ENCODE measurements at places on chromosomes 3 and 15. TPM values are rescaled to one million over a fixed set of nuclear protein-coding genes. Genes with fewer than 3 reads are reported as not detected.

Gene AP3B2
- not detected for total RNA-seq

Gene PCNP
- total RNA-seq, result 60.6 TPM

Gene ASB14
- total RNA-seq, result not detected

Gene ISLR
- not detected for total RNA-seq

Gene SCAMP5
- total RNA-seq, result 3.6 TPM

Gene CNOT10
- total RNA-seq, result 15.2 TPM

Gene GRM2
- total RNA-seq, result not detected

Gene HOMER2
- total RNA-seq, result not detected

Gene PDZRN3
- not detected for total RNA-seq

Gene TBL1XR1
- total RNA-seq, result 54.8 TPM

Gene RBP2
- not detected for total RNA-seq

Gene POU1F1
- total RNA-seq, result not detected

Gene TLR9
- not detected for total RNA-seq

Gene MUC4
- not detected for total RNA-seq

Gene ZNF662
- 1.1 TPM for total RNA-seq

Gene GOLGA6B
- not detected for total RNA-seq

Gene GOLGA8O
- not detected for total RNA-seq

Gene PIF1
- 15.1 TPM for total RNA-seq

Gene RNF13
- total RNA-seq, result 31.6 TPM

Gene CKMT1A
- not detected for total RNA-seq

Gene RTP3
- not detected for total RNA-seq

Gene MNS1
- total RNA-seq, result 1.3 TPM

Gene GTF2A2
- total RNA-seq, result 78.8 TPM

Gene MRPS25
- total RNA-seq, result 37.1 TPM

Gene CATSPER2
- 0.33 TPM for total RNA-seq

Gene TIMMDC1
- total RNA-seq, result 58.6 TPM

Gene SLC15A2
- not detected for total RNA-seq
